ENCODE measurements at places on chromosomes 12 and 14.

GRCh38 chr14:76129851-76130576 lies 21.7 kb upstream of the GPATCH2L start:
- no peak for DNase-seq

- DNase-seq = no peak
Observed at GRCh38 chr14:55122440-55122986, 6.5 kb upstream of the LGALS3 start.

DNA sequence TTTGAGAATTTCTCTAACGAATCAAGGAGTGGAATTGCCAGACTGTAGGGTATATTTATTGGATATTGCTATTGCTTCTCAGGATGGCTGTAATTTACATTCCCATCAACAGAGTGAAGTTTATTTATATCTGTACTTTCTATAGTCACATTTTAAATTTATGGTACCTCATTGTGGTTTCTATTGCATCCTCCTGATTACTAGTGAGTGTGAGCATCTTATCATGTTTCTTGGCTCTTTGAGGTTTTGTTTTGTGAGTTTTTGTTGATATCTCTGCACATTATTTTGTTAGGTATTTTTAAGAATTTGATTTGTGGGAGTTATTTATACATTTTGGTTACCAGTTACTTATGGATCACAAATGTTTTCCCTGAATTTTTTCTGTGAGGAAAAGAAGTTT lies 13.9 kb downstream of the DNM1L start:
- no peak for DNase-seq

DNA sequence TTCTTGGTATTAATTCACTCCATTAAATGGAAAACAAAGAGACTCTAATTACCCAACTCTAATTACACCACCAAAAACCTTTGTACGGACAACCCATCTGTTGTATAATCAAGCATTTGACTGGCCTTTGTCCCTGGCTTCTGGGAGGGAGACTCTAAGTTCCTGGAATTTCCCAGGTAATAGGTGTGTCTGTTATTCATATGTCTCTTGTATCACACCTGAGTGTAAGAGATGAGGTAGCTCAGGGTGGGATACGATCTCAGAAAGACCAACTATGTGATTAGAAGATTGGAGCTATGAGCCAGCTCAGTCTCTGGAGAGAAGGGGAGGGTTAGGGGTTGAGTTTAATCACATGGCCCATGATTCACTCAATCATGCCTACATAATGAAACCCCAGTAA lies 94.7 kb upstream of the PLXNC1 start:
- DNase-seq = no peak
